ENCODE measurements at places on chromosomes 3 and 15.

DNA sequence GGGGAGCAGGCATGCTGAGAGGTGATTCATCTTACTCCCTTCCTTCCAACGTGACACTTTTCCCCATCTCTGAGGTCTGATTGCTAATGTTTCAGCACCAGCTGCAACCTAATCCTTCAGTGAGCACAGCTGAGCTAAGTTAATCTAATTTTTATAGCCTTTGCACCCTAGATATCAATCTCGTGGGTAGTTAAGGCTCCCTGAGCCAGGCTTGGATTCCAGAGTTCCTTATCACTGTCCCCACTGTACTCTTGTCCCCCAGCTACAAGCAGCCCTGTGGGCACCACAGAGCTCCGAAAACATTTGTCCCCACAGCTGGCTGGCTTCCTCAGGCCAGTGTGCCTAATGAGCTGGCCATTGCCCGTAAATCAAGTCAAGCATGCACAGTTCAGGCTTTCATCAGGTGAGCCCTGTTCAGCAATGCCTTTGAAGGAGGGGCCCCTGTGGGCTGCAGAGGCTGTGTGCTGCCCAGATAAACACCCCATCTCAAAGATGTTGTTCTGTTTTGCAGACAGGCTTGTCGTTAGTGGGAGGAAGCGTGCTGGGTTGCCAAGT lies 376.9 kb upstream of the RASGRP1 start:
- peak; percentile 61 for DNase-seq

DNA sequence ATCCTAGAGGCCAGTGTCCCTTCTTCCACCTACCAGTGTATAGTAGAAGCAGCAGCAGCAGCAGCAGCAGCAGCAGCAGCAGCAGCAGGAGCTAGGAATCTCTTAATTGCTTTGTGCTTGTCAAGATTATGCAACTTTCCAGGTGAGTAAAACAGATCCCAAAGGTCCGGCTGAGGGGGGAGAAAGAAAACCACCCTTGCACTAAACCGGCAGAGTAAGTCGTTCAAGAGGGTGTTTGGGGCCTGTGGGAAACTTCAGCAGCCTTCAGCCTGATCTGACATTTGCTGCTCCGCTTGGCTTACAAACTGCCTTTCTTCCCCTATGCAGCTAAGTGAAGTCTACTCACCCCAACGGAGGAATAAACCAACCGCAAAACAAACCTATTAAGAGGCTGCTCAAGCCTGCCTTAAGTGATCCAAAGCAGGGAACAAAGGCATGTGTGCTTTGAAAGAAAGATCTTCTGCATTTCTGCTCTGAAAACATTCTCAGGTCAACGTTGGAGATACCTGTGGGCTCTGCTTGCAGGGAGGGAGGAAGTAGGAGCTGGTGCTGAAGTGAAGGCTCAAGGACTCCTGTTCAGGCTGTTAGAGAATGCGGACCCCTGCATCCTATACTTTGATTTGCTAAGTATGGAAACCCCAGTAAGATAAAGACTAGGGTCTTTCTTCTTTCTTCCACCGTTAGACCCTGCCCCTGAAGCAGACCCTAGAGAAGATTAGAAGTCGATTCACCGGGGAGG lies 35.7 kb upstream of the DLG1 start:
- peak; percentile 50 for DNase-seq

DNA sequence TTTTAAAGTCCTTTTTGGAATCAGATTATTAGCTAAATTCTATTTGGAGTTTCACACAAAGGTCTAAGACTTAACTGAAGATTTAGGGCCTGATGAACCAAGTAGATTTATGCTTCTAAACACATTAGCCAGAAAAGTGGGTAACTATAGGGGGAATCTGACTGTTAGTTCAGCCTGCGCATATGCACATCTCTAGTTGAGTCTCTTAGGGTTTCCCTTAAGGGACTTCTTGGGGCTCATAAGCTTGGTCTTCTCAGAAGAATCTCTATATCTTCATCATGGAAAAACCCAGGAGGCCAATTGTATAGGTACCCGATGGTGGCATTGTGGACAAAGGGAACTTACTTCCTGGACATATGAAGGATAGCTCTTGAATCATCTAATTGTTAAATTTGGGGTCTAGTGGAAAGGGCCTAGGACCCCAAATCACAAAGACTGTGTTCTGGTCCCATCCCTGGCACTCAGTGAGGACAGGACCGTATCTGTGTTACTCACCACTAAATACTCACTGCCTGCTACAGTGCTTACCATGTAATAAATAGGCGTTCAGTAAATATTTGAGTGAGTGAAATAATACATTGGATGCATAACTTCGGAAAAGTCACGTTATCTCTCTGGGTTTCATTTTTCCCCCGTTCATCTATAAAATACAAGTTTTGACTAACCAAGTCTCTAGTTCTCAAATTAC lies 17.0 kb downstream of the SELENOT start:
- DNase-seq = no peak

DNA sequence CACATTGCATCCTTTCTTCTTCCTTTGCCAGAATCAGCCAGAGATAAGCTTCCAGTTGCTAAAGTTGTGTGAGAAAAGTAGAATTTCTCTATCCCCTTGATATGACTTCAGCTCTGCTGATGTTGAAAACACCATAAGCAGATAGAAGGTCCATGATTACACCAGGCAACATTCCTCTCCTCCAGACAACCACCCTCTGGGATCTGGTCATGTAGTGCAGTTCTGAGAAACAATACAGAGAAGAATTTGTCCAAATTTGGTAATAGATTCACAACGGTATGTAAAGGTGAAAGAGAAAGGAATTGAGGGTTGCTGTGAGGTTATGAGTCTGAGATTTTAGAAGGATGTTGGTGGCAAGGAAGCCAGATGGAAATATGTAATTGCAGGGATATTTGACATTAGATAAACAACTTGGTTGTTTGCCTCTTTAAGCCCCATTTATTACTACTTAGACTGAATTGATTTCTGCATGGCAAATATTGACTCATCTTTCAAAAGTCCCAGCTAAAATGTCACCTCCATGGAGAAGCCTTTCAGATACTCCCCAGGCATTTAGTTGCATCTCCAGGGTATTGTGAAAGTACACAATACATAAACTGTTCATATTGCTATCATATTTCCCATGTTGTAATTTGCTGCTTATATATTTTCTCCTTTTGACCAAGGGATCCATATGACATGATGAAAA lies 134.9 kb downstream of the GAP43 start:
- no peak for DNase-seq

DNA sequence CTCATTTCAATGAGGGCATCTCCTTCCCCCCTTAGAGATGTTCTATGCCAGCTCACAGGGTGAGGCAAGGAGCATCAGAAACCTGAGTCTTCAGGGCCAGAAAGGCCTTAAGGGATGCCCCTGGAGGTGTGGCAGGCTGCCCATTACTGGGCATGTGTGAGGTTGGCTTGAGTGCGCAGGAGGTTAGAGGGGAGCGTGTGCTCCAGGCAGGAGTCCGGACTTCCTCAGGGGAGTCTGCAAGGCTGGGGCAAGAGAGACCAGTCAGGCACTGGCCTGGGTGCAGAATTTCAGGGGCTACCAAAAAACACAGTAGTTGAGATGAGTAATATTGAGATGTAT lies 1.9 kb downstream of the LOXL1 start:
- DNase-seq = no peak

DNA sequence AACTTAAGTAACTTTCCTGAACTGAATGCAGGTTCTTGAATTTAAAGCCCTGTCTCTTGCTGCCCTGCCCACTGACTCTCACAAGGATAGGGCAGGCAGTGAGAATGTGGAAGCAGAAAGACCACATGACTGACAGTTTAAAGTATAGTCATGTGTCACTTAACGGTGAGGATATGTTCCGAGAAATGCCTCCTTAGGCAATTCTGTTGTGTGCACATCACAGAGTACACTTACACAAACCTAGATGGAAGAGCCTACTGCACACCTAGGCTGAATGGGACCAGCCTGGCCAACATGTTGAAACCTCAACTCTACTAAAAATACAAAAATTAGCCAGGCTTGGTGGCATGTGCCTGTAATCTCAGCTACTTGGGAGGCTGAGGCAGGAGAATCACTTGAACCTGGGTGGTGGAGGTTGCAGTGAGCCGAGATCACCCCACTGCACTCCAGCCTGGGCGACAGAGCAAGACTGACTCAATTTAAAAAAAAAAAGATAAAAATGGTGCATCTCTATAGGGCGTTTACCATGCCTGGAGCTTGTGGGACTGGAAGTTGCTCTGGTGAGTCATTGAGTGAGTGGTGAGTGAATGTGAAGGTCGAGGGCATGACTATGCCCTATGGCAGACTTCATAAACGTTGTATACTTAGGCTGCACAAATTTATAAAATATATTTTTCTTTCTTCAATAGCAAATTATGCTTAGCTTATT lies 18.9 kb upstream of the COPG1 start:
- no peak for DNase-seq

DNA sequence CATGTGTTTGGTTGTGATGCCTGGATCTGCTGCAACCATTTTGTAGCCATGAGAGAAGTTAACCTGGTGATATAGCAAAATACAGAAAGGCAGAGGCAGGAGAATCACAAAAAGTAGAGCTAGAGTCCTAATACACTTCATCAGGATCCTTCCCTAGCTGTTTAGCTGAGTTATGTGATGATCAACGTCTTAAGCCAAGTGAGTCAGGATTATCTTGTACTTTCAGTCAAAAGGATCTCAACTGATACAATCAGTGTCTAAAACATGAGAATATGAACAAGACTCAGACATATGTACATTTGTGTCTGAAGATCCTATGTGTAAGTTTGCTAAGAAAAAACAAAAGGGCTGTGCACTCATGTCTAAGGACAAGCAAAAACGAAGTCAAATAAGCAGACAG lies 236.9 kb downstream of the NTRK3 start:
- no peak for DNase-seq

DNA sequence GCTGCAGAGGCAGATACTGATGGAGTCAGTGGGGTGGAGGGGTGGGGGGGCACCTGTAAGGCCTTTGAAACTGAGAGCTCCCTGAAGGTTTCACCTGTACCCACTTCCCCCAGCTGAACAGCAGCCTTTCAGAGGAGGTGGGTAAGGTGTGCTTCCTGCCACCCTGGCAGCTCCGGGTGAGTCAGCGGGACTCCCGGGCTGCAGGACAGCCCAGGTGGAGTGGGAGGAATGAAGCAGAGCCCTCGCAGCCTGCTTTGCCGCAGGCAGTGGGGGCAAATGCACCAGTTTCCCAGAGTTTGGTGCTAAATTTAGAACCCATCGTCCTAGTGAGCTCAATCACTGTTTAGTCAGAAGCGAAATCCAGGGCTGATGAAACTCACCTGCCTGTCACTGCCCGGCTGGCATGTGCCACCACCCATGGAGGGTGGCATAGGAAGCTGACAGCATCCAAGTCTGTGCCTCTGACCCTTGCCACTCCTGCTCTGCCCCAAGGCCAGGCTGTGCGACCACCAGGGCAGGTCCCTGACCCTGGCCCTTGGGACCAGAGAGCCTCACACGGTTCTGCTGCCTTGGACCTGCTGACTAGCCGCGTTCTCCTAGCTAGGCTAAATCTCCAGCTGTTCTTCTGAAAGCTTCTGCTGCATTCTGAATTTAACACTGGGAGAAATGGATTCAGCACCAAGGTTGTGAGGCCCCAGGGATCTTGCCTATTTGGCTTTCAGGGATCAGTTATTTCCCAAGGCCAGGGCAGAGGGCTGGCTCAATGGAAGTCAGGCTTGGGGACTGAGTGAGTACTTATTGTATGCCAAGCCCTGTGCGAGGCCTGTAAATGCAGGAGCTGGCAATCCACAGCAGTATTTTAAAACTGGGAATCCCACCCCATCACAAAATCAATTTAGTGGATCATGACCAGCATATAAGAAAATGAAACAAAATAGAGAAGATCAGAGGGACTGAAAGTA lies 67.3 kb upstream of the RASGRF1 start:
- no peak for DNase-seq
